ENCODE measurements at places on chromosomes 6 and 20.

- no peak for DNase-seq
Measured at GRCh38 chr6:132820629-132821381, 6.4 kb downstream of the RPS12 start.

DNA sequence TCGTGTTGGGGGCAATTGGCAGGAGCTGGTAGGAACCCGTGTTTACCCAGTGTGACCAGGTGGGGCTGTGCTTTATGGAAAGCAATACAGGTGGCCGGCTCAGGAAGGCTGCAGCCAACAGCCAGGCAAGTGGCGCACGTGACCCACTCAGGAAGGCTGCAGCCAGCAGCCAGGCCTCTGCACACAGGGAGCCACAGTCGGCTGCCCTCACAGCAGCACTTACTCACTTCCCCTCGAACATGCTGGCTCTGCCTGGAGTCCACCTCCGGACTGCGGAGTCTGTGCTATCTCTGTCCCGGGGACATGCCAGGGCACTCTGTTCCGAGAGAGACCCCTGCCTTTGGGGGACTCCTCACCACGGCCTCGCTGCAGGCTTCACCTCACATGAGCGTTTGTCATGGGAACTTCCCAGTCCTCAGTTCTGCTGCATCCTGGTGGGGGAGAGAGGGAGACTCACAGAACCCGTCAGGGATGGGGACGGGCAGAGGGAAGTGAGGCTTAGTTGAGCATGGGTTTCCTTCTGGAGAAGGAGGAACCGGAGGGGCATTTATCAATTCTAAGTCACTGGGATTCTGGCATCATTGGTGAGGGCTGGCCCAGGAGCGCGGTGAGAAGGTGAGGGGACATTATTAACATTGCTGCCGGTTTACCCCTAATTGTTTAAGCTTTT is 76.8 kb downstream of the TTLL2 start:
- DNase-seq: no peak

DNA sequence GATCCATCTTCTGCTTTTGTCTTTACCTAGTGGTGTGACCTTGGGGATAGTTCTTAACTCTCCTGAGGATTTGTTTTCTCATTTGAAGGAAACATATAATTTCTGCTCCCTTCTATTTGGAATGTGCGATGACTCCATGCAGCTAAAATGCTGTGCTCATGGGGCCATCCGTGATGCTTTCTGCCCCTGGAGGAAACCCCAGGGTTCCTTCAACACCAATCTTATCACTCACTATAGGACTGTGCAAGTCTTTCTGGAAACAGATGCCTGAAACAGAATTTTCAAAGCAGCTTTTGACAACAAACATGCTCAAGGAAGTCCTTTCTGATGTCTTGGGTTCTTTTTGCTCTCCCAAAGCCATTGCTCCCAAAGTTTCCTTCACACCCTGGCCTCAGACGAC is 128.8 kb upstream of the GGTLC1 start:
- DNase-seq: no peak

DNA sequence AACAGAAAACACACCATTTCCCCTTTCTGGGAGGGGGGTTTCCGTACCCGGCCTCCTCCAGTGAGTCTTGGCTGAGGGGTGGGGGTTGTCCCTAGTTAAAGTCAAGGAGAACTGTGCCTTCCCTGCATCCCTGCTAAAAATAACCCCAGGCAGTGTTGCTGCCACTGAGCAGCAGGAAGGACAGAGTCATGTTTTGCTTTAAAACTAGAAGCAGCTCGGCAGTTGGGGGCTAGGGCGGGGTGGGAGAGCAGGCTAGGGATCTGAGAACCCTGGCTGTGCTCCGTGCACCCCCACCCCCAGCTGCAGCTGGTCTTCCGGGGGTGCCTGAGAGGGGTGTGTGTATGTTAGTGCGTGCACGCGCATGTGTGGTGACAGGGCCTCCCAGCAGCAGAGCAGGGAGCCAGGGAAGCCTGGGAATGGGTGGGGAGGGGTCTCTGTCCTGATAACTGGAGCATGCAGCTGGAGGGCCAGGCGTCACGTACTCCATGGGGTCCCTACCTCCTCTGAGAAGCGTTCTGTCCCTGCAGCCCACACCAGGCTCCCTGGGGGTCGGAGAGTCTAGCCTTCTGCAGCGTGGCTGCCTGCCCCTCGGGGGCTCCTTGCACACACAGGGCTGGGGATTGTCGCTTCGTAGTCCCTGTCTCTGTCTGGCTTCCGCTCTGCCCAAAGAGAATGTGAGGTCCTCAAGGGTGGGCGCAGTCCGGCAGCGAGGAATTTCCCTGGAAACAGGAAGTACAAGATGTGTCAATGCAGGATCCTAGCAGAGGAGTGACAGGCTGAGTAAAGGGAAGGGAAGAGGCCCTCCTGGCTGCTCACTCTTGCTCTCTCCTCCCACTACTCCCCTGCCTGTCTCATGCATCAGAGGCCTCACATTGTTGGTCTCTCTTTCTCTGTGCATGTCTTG is 16.8 kb upstream of the ARMC12 start:
- no peak for DNase-seq

- DNase-seq: no peak
Measured at GRCh38 chr6:132443206-132443605, 41.9 kb upstream of the MOXD1 start.

DNA sequence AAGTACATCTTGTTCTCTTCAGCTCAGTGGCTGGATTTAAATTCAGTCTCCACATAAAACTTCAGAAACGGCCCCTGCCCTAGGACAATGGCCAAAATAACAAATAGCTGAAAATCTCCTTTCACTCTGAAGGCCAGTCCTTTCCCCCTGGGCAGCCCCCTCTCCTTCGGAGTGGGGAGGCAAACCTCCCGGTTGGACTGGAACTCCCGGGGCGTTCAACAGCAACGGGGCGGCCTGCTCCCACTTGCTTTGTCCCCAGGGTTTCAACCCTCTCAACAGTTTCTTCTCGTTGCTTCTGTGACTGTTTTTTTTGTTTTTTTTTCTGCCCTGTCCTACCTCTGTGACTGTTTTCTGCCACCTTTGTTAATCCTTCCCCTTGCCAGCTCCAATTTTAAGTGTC is 102.6 kb upstream of the DUSP22 start:
- no peak for DNase-seq

Data from CD4-positive, alpha-beta T cell treated with Interleukin-2 at 100 ng/mL for 4 hours (primary cell).